ENCODE measurements at places on chromosomes 12 and 14.

GRCh38 chr14:90341784-90342183, 10.0 kb upstream of the NRDE2 start:
- DNase-seq, result no peak

DNA sequence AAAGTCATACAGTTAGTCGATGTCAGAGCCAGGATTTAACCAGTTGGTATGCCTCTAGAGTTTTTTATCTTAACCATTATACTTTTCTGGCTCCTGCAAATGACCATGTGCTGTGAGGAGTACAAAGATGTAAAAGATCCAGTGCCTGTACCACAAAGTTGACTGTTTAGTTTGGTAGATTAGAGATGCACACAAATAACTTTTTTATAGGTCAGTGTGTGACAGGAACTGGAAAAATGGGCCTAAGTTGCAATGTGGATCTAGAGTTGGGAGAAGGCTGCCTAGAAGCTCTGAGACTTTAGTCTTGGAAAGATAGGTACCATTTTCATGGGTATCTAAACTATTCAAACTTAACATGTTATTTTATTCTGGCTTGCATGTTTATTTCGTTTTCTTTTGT, 32.8 kb upstream of the PPM1H start:
- DNase-seq, result no peak

DNA sequence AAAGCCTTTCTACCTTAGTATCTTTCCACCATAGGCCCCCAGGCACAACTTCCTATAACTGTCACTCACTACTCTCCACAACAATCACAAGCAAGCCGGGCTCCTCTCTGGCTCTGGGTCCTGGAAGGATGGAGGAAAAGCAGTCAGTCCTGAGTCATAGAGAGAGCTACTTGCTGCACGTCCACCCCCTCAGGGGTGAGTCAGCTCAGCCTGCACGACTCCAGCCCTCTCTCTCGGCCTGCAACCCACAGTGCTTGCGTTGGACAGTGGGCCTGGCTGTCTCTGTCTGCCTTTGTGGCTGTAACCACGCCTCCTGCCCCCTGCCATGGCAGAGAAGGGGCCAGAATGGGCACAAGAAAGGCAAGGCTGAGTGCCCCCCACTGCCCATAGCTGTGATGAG, 154.1 kb upstream of the FKBP4 start:
- peak; percentile 80 for DNase-seq

DNA sequence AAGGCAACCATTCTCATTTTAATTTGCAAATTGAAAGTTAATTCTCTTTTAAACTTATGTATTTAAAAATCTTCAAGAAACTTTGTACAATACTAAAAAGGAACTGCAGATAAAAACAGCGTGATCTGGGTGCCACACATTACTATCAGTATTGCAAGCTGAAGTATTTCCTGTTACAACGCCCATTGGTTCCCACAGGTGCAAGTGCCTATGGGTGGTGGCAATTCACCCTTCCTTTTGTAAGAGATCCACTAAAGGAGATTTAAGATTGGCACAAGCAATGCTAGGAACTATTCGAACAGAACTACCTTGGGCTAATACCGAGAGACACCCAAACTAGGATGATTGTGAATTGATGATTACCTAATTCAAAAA, 13.2 kb downstream of the TAOK3 start:
- DNase-seq, result no peak

DNA sequence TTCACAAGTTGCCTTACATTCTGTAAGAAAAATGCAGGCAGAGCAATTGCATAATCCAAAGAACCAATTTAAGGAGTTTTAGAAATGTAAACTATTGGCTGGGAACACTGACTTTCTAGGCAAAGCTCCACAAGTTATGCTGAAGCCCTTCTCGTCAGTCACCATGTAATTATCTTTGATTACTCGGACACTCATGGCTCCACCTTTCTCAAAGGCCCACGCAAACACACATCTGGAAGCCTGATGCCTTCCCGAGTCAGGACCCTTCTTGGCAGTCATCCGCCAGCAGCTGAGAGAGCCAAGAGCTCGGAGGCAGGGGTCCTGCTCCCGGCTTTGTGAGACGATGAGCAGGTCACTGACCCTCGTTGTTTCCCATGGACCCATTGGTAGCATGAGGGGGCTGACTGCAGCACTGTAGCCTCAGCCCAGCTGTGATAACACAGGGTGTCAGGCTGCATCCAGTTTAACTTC, 202.2 kb downstream of the TMEM132D start:
- no peak for DNase-seq

DNA sequence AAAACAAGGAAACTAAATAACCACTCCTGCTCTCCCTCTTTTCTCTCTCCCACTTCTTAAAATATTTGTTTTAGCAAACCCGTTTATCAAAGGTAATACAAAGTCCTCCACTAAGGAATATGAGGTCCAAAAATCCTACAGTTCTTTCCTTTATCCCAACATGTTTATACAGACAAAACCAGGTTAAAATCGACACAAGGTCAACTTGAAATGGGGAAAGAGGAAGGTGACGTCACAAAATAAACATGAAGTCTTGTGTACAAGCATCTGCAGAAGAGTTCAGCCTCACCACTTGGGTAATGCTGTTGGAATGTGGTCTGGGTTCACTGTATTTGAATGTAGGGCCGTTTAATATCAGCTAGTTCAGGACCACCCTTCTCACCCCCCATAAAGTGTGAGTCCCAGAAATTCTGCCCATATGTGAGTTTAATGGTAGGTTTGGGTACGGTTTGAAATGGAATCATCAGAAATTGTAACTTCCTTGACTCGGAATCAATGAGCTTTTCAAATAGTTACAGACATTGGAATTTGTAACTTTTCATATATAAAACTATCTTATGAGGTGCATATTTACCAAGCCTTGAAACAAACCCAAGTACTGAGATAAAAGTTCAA, 120.0 kb upstream of the SLC38A2 start:
- peak; percentile 95 for DNase-seq

DNA sequence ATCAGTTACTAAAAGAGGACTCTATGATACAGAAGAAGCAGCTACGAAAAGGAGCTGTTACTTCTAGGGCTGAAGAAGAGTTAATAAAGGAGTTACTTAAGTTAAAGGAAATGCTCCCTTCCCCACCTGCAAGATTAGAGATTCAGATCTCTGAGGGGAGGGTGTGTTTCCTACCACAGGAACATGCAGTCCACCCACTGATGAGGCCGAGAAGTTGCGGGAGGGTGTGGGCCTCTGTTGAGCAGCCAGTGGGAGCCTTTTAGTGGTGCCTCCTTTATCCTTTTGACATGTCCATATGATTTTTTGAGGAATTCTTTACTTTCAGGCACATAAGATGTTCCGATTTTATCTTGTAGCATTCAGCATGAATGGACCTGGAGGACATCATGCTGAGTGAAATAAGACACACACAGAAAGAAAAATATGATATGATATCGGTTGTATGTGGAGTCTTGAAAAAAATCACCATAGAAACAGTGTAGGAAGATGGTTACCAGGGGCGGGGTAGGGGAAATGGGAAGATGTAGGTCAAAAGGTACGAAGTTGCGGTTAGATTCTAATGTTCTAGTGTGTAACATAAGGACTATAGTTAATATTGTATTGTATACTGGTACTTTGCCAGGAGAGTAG, 4.4 kb upstream of the M6PR start:
- no peak for DNase-seq

DNA sequence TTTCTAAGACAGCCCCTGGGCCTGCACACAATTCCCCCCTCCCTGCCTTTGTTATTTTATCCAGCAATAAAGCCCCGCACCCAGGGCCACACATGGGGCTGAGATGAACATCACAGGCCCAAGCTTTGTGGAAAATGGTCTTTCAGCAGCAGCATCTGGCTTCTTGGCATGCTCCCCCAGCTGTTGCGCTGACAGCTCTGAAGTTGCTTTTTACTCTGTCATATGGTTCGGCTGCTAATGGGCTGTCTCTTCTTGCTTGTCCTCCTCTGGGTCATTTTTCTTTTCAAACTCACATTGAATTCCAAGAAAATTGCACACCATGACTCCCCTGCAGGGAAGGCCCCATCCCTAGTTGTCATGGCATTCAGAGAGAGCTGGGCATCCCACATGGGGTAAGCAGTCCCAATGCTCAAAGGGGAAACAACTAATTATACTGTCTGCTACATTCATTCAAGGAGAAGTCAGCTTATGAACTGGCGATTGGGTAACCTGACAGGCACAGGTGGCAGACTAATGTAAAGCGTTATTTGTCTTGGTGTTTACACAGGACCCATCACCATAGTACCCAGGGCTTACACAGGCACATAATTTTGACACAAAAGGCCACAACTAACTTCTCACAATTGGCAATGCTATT, 74.0 kb upstream of the CDKN3 start:
- no peak for DNase-seq

DNA sequence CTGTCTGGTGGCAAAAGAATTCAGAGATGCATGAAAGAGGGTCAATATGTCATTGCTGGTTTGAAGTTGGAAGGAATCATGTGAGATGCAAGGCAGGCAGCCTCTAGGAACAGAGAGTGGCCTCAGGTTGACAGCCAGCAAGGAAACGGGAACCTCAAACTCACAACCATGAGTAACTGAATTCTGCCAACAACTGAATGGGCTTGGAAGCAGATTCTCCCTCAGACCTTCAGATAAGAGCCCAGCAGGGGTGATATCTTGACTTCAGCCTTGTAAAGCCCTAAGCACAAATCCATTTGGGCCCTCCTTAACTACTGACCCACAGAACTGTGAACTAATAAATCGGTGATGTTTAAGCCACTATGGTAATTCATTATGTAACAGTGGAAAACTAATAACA, 35.8 kb downstream of the USP15 start:
- DNase-seq, result no peak
